ENCODE measurements at places on chromosomes 3 and 15.

- no peak for DNase-seq
These were observed 146.3 kb downstream of the PLCL2 start for GRCh38 chr3:17030956-17031652.

DNA sequence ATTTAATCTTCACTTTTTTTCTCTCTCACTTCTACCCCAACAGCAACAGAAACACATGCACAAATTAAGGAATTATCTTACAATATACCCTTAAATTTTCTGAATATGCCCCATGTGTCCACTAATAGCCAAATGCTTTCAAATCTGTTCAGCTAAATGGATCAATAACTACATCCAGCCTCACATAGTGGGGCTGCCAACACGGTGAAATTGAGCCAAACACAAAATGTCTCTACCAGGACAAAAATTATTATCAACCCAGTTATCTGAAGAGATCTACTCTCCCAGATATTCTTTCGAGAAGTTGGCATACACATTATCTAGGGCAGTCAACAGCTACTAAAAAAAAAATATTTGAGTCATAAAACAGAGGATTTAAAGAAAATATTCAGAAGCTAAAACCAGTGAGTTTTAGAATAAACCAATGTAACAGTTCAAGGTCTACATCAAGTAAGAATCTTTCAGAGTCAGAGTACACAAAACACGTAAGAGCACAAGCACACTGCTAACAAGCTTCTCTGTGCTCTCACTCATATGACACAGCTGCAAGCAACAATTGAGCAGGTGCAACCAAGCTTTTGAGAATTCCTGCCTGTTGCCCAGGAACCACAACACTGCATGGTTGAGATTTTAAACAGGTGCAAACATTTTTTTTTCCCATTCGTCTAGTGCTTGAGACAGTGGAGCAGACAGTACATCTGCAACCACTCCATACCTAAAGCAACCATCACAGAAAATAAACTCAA lies 247.7 kb downstream of the ZBTB20 start:
- peak; percentile 66 for DNase-seq

DNA sequence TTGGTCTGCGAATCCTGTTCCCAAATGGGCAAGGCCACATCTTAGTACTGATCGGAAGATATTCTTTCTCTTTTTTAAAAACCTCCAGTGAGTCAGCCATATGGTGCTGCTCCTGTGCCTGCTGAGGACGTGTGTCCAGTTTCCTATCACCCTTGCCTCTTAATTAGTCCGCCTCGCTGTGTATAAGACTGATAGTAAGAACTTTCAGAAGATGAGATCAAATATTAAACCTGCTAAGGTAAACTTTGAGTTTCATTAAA lies 612 bp downstream of the UBA5 start:
- DNase-seq: no peak

GRCh38 chr3:110293660-110294059 lies 778.0 kb upstream of the NECTIN3 start:
- no peak for DNase-seq

DNA sequence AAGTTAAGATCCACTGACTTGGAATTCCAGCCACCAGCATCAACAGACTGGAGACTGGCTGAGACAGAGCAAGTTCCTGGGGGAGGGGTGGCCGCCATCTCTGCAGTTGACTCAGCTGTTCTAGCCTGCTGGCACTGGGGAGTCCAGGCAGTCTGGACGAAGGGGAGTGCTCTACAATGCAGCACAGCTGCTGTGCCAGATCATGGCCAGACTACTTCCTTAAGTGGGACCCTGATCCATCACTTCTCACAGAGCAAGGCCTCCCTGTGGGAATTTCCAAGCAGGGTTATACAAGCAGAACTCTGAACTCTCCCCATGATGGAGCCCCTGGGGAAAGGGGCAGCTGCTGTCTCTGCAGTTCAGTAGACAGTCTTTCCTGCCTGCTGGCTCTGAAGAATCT lies 35.2 kb downstream of the PYGO1 start:
- peak; percentile 15 for DNase-seq

- DNase-seq: no peak
These were observed 43.4 kb downstream of the SLCO2A1 start for GRCh38 chr3:133986311-133986710.

DNA sequence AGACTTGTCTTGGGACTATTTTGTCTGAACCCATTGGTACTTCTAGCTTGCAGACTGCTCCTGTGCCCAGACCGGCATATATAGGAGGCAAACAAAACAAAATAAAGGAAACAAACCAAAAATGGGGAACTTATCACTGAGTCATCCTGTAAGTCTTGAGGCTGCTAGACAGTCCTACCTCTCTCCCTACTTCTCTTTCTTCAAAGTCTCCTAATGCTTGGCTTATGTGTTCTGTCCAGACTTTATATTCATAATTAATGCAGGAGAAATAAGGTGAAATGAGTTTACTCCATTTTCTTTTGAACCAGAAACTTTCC lies 266.2 kb downstream of the ZNF385D start:
- DNase-seq: peak; percentile 11

- peak; percentile 40 for DNase-seq
These were observed 52.2 kb downstream of the SEMA5B start for GRCh38 chr3:122975163-122975923.

GRCh38 chr3:157844800-157845565 lies 261.2 kb downstream of the SHOX2 start:
- no peak for DNase-seq

- DNase-seq: no peak
These were observed 191.1 kb downstream of the KCNAB1 start for GRCh38 chr3:156311431-156311830.

DNA sequence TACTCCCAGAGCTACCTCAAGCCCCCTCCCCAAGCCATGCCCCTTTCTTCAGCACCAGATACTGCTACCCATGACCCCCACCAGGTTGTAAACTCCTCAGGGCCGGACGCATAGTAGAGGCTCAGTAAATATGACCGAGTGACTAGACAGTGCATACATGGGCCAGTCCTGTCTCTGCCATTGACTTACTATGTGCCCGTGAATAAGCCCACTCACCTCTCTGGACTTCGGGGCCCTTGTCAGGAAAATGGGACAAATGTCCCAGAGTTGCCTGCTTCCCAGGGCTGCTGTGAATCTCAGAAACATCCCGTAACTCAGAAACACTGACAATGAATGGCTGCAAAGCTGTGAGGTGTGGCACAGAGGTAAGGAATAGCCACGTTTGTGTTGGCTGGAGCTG lies 48.2 kb upstream of the FGD5 start:
- no peak for DNase-seq

- no peak for DNase-seq
These were observed 34.5 kb downstream of the PSTPIP1 start for GRCh38 chr15:77029166-77030047.

- peak; percentile 70 for DNase-seq
These were observed at the start of gene LRRC3B for GRCh38 chr3:26622621-26623418. Gene LRRC3B (plus strand): TSS chr3:26622772. CDS start chr3:26709673, 86,901 bp downstream.

DNA sequence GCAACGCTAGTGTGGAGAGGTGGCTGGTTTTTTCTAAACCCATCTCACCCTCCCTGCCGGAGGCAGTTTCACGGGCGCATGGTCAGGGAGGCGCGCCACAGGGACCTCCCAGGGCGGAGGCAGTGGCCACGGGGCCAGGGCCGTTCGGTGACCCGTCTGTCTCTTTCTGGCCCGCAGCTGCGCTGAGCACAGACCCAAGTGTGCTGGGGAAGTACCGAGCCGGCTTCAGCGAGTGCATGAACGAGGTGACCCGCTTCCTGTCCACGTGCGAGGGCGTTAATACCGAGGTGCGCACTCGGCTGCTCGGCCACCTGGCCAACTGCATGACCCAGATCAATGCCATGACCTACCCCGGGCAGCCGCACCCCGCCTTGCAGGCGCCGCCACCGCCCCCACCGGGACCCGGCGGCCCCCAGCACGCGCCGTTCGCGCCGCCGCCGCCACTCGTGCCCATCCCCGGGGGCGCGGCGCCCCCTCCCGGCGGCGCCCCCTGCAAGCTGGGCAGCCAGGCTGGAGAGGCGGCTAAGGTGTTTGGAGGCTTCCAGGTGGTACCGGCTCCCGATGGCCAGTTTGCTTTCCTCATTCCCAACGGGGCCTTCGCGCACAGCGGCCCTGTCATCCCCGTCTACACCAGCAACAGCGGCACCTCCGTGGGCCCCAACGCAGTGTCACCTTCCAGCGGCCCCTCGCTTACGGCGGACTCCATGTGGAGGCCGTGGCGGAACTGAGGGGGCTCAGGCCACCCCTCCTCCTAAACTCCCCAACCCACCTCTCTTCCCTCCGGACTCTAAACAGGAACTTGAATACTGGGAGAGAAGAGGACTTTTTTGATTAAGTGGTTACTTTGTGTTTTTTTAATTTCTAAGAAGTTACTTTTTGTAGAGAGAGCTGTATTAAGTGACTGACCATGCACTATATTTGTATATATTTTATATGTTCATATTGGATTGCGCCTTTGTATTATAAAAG lies 1.8 kb downstream of the HES1 start:
- DNase-seq: peak; percentile 47

- DNase-seq: no peak
These were observed 592.0 kb upstream of the KCNMB2 start for GRCh38 chr3:177944228-177944661.

Measured in Ammon's horn (tissue), 1 donor.